ENCODE measurements at places on chromosomes 13 and 19.

GRCh38 chr13:113021811-113022210 lies 52.8 kb downstream of the MCF2L start:
- DNase-seq: no peak

GRCh38 chr13:95926231-95926630 lies 127.0 kb downstream of the UGGT2 start:
- no peak for DNase-seq

DNA sequence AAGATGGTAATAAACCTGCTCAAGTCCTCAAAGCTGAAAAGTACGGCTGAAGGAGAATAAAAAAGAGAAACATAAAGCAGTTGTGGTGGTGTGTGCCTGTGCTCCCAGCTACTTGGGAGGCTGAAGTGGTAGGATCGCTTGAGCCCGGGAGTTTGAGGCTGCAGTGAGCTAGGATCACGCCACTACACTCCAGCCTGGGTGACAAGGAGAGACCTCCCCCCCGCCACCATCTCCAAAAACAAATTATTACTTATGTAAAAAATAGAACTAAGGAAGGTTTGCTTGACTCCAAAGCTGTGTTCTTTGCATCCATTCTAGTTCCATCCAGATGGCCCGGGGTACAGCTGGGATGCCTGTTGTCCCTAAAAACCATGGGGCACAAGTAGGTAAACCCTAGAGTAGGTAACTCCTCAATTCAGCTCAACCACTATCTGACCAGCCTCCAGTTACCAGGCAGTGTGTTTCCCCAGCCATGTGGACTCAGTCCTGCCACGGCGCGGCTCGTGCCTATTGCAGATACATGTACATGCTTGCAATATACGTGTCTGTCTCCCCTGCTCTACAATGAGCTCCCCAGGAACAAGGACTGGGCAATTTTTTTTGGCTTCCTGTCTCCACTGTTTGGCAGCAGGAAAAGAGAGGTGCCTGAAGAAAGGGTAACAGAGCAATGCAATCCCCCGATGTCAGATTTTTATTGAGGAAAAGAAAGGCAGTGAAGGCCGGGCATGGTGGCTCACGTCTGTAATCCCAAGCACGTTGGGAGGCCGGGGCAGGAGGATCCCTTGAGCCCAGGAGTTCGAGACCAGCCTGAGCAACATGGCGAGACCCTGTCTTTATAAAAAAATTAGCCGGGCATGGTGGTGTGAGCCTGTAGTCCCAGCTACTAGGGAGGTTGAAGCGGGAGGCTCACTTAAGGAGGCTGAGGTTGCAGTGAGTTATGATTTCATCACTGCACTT lies 101.3 kb downstream of the GNG7 start:
- no peak for DNase-seq

DNA sequence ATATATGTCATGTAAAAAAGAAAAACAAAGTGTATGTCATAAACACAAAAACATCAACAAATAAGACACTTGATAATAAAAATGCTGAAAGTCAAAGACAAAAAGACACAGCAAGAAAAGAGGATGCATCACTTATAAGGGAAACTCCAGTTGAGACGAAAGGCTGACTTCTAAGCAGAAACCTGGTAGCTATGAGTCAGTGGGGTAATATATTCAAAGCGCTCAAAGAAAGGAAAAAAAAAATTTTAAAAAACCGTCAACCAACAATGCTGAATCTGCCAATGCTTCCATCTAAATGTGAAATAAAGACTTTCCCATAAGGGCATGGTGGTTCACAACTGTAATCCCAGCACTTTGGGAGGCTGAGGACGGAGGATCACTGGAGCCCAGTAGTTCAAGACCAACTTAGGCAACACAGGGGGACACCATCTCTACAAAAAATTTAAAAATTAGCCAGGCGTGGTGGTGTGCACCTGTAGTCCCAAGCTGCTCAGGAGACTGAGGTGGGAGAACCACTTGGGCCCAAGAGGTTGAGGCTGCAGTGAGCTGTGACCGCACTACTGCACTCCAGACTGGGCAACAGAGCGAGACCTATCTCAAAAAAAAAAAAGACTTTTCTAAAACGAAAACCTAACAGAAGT lies 24.0 kb downstream of the USP12 start:
- DNase-seq: no peak

DNA sequence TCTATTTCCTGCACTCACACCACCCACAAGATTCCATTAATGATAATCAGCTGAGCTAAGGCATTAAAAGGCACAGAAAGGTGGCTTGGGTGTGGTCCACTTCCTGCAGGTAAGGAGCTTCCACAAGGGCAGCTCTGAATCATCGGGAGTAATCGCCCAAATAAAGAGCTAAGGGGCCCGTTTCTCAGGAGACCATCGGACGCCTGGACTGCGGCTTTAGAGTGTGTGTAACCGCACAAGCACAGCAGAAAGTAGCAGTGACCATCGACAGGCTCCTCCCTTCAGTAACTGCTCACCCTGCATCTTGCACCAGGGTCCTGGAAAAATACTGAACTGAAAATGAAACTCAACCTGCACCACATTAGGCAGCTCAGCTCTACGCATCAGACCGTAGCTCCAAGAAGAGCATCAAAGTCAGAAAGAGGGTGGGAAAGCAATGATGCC lies 6.0 kb downstream of the STK24 start:
- no peak for DNase-seq

GRCh38 chr13:40433577-40433976 lies 232.9 kb downstream of the FOXO1 start:
- DNase-seq: no peak

GRCh38 chr19:13082192-13083007 lies 20.3 kb downstream of the LYL1 start:
- DNase-seq: no peak

DNA sequence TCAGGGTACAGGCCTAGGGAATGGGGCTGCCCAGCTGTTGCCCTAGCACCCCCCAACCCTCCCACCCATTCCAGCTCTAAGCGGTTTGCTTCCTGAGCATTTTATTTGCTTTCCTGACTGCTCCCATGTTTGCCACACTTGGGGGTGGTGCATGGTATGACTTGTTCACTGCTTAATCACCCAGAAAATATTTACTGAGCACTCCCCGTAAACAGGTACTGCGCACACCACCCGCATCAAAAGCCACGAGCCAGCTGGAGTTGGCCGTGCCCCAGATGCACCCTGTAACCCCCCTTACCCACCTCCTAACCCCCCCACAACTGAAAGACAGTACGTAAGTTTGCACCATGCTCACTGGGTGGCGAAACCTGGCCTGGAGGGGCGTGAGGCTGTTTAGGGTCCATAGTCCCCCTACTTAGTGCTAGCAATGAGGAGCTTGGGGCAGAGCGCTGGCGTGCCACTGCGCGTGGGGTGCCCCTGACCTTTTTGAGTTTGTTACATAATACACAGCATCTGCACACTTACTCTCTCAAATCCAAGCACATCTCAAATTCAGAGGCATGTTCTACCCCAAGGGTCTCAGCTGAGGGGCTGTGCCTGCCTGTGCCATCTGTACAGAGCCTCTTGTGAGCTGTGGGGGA lies 29.8 kb downstream of the DPF1 start:
- no peak for DNase-seq

DNA sequence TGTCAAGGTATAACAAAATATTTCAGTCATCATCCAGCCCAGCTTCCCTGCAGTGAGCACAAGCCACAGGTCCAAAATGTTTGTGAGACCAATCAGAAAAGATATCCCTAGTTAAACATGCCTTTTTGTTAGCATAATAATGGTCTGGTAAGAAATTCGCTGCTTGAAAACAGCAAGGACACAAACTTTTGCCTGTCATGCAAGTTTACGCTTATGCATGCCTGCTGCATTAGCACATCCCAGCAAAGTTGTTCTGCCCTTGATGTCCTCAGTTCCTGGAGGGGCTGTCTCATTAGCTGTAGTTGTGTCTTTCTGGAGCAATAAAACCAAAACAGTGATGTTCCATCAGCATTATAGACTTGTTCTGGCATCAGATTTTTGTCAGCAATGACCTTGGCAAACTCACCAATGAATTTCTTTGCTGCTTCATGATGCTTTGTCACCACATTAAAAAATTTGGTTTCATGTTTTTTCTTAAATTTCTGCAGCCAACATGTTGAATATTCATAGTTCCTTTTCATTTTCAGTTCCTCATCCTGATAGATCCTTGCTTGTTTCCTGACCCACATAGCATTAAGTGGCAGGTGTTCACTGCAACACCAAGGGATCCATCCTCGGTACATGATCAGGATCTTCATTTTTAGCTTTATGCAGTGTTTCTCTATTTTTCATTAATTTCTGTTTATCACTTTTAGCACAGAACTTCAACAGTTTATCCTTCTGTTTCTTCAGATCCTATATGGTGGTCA lies 72.0 kb upstream of the GPR183 start:
- no peak for DNase-seq

- DNase-seq: no peak
These were observed at the start of gene RNF17 for GRCh38 chr13:24763596-24764275. Gene RNF17, plus strand, starts transcription at chr13:24764169. Its CDS starts 35 bp downstream, at chr13:24764204.

DNA sequence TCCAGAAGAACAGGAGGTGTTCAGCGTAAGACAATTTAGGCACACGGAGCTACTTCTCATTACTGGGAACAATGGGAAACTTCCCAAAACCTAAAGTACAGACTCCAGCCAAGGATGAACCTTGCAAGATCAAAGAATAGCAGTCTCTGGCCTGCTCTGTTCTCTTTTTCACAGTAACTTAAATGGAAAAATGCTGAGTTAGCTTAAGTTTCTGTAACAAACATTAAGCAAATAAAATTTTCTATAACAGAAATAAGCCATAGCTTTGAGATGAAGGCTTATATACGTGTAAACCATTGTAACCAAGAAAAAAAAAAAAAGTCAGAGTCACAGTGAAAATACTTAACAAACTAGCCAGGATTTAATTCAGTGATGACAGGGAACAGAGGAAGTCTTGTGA lies 18.2 kb upstream of the ZNF460 start:
- DNase-seq: no peak

GRCh38 chr13:97058391-97058790 lies 64.1 kb upstream of the OXGR1 start:
- no peak for DNase-seq

GRCh38 chr19:10352764-10353671 lies 13.6 kb upstream of the ICAM3 start:
- no peak for DNase-seq

- DNase-seq: no peak
These were observed 166.0 kb upstream of the ZNF536 start for GRCh38 chr19:30206187-30206586.

GRCh38 chr19:6063576-6064335 lies 46.5 kb downstream of the RFX2 start:
- DNase-seq: no peak

GRCh38 chr13:111031531-111031961 lies 83.6 kb upstream of the ARHGEF7 start:
- DNase-seq: no peak

- DNase-seq: no peak
These were observed 19.4 kb downstream of the ZNF816 start for GRCh38 chr19:52943134-52943883.

- DNase-seq: no peak
These were observed 933 bp upstream of the UQCR11 start for GRCh38 chr19:1606138-1606651.

DNA sequence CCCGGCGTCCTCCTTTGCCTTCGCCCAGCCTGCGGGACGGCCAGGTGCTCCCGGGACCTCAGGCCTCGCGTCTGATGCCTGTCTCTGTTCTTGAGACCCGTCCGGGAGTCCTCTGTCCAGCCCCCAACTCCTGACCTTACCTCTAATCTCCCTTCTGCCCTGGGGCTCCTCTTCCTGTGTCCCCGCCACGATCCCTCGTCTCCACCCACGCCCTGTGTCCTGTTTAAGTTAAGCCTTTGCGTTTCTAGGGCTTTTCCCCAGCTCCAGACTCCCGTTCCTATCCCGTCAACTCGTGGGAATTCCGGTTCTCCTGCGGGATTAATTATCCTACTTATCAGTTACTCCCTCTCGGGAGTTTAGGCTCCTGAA lies 686 bp downstream of the LENG8 start:
- DNase-seq: no peak

GRCh38 chr13:24893863-24894262 lies 129.9 kb downstream of the RNF17 start:
- DNase-seq: no peak

Data from NCI-H1930 (cell line).